ENCODE measurements at places on chromosomes 2 and 18.

- DNase-seq, result no peak
Measured at GRCh38 chr2:216695401-216695821, at the start of gene IGFBP5. Gene IGFBP5 (minus strand): TSS chr2:216695549. CDS start chr2:216694775, 774 bp downstream.

GRCh38 chr2:184006998-184007397 is 591.3 kb upstream of the ZNF804A start:
- no peak for DNase-seq

DNA sequence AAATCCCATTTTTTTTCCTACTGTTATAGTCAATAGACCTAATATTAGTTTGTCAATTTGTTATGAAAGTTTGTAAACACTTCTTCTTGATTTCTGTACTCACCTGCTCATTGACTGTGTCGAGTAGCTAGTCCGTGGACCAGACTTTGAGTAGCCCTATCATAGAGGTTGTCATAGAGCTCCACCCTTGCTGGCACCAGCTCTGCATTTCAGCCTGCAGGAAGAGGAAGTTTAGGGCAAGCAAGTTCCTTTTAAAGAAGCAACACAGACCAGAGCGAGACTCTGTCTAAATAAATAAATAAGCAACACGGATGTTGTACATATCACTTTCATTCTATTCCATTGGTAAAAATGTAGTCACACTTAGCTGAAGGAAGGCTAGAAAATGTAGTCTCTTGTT is 74.0 kb downstream of the MCFD2 start:
- no peak for DNase-seq

- DNase-seq, result no peak
Measured at GRCh38 chr2:136291871-136292270, 173.9 kb upstream of the CXCR4 start.

GRCh38 chr2:115529627-115530026 is 1087.2 kb downstream of the DPP10 start:
- no peak for DNase-seq

GRCh38 chr18:27608742-27609141 is 423.6 kb upstream of the CHST9 start:
- DNase-seq, result no peak

GRCh38 chr2:237156031-237156856 is 70.6 kb downstream of the COPS8 start:
- no peak for DNase-seq

DNA sequence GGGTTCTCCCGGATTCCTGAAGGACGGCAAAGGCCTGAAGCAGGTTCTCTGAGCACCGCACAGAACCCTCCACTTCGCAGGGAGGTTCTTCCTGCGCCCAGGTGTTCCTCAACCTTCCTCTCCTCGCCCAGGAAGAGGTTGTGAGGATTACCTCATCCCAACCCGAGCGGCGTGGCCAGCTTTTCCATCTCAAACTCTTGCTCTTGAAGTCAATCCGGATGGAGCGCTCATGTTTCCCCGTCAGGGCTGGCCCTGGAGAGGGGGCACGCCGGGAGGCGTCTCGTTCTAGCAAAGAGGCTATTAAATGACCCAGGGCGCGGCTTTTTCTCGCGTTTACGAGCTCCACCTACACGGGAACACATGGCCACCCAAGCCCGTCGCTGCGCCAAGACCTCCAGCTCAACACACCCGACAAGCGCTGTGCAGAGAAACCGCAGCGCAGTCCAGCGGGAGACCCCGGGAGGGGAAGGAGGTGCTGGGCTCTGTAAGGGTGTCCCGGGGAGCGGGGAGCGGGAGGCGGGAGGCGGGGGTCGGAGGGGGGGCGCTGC is 540 bp upstream of the RAB10 start:
- DNase-seq, result no peak

DNA sequence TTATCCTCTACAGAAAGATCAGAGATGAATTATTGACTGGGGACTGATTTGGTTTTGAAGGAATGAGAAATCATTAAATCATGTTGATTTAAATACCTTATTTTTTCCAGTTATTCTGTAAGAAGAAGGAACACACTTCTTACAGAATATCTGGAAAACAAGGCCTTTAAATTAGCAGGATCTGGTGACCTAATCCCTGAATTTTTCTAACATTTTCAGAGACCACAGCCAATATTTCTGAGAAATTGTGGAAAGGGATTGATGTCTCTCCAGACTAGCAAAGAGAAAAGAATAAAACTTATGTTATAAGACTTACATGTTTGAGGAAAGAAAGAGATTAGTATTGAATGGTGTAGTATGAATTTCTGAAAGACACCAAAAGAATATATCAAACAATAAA is 104.0 kb downstream of the KCNE4 start:
- no peak for DNase-seq

GRCh38 chr2:180187611-180188010 is 180.5 kb upstream of the CWC22 start:
- DNase-seq, result no peak
